ENCODE measurements at places on chromosomes 5 and 9.

DNA sequence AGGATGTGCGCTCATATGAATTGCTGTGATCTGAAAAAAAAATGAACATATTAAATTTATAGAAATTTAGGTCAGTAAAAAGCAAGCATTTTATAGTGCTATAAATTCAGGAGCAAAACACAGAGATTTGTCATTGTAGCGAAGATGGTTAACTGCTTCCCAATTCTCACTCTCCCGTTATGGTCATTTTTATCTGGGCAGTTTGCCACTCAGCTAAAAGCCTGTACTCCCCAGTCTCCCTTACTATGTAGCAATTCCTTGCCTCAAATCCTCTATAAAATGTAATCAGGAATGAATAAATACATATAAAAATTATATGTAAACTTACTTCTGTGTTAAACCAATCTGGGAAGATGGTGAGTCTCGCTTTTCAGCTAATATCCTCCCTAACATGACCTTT lies 471.5 kb downstream of the HINT1 start:
- no peak for DNase-seq

DNA sequence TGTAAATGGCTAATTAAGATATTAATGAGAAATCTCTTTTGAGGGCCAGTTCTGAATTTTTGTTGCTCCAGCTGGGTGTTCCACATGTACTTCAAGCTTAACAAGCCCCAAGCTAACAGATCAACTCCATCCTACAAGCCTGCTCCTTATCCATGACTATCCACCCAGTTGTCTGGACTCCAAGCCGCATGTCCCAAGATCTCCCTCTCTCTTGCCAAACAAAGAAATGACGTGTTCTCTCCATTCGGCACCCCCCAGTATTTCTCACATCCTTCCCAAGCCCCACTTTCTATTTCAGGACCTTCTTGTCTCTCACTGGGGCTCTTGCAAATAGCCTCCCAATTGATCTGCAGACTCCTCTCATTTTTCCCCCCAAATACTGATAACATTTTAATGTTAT lies 15.8 kb upstream of the PTPN3 start:
- DNase-seq, result no peak

DNA sequence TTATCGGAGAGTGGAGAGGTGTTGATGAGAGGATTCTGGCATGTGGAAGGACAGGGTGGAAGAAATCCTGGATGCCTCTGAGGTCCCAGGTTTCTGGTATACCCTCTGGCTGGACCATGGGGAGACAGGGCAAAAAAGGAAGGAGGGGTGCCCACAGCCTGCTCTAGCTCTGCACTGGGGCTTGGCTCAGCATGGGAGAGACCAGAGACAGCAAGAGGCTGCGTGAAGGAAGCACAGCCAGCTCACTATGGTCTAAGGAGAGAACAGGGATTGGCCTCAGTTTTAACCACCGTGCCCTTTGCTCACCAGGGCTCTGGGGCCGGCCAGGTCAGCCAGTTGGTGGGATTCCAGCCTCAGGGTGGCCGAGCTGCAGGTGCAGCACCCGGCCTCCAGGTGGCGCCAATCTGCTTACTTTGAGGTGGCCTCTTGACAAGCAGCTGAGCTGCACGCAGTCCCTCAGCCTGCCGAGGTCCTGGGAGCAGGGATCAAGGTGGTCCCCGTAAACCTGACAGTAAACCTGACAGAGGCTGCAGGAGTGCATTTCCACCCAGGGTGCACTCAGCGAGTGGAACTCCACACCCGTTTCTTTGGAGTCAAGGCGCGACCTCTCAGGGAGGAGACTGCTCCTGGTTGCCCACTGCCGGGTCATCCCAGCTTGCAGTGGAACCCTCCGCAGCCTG lies 25.0 kb upstream of the SPTLC1 start:
- peak; percentile 29 for DNase-seq

DNA sequence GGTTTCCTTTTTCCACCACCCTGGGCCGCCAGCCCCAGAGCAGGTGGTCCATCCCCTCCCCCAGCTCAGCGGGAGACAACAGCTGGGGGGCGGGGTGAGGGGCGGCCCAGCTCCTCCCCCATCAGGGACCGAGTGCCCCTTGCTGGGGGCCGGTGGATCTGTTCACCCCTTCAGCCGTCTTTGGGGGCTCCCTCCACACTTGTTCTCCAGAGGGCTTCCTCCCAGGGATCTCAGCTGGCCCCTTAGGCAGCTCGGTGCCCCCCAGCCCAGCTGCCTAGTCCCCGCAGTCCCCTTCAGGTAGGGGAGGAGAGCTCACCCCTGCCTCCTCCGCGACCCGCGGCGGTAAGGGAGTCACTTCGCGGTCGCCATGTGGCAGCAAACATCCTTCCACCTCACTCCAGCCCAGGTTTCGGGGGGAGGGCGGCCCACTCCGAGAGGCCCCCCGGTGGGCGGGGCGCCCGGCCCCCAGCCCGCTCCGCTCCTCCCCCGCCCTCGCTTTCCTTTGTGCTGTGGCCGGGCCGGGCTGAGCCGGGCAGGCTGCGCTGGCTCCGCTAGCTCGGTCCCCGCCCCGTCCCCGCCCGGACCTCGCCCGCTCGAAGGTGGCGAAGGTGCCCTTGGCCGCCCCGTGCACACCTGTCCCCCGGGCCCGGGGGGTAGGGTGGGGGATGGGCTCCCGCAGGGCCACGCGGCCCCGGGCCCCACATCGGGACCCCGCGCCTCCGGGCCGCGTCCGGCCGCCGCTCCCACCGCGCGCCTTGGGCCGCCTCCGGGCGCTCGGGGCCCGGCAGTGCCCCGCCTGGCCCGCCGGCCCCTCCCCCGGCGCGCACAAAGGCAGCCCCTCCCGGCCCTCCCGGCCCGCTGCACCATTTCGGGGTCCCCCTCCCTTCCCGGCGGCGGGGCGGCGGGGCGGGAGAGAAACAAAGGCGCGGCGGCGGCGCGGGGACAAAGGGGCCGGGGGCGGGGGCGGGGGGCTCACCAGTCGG lies 683 bp downstream of the DBN1 start:
- DNase-seq, result no peak

- no peak for DNase-seq
Observed at GRCh38 chr9:134724202-134724911, 82.8 kb downstream of the COL5A1 start.
